ENCODE measurements at places on chromosomes 5 and 9.
A peak's percentile ranks its signal among the peaks of the same experiment; 100 is the strongest.

GRCh38 chr9:22041775-22042174 lies 32.7 kb upstream of the CDKN2B start:
- no peak for DNase-seq

DNA sequence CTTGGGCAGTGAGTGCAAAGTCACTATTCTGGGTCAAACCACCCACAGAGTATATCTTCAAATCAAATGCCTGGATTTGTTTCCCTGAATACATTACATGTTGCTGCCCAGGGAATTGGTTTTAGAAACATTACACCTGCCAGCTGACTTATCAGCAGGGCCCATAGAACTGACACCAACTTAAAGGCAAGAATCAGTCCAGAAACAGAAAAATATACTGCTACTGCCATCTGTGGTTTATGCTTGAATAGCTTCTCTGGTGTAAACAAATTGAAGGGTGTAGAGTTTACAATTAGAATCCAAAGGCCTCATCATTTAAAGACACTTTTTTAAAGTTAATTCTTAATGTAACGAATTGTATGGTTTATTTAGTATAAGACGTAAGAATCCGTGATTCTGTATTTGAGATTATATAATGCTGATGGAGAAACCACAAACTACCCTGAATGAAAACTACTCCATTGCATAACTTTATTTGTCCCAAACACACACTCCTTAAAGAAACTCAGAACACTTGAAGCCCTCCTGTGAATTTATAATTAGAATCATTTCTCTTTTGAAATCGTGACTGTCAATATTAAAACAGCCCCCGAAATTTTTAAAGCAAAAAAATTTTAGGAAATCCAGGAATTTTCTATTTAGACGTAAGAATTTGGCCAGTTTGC lies 6.2 kb downstream of the NR6A1 start:
- DNase-seq = no peak

DNA sequence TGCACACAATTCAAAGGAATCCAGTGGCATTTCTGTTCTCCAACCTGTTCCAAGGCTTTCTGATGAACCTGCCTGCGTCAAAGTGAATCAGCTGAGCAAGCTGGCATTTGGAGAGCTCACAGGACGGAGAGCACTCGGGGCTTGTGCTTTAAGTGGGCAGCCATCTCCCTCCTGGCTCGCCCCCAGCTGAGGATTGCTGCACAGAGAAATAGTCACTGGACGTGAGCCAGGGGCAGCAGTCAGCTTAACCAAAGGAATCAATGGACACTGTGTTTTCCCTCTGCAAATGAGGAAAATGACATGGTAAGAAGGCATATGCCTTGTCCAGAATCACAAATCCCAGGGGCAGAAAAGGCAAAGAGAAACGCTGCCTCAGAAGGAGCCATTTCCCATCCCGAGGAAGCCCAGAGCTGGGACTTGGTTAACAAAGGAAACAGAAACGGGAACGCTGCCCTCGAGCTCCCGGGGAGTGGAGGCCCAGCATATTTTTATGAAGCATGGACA lies 299.4 kb downstream of the ZSWIM6 start:
- peak; percentile 94 for DNase-seq

DNA sequence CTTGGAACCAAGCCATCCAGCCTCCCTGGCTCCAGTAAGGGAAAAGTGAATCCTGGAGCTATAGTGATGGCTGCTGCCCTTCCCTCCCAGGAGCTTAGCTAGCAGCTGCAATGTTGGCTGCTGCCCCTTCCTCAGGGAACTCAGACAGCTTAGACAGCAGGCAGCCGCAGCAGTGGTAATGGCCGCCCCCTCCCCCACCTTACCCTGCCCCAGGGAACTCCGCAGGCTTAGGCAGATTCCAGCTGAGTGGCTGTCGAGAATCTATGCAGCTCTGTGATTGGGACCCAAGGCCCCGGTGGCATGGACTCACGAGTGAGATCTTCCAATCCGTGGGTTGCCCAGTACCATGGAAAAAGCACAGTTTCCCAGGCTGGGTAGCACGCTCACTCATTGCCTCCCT lies 378.6 kb downstream of the NNT start:
- no peak for DNase-seq

DNA sequence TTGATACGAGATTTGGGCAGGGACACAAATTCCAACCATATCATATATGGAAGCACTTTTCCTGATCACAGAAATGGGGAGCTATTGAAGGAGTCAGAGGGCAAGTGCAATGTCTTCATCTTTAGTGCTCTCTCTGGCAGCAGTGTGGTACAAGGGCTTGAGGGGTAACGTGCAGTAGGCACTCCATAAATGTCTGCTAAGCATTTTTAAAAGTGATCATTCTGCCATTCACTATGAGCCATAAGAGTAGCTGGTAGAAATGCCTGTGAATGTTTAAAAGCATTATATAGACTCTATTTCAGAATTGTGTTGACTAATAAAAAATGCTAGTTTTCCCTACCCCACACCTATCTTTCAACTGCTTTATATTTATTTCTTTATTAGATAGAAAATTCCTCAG lies 61.1 kb upstream of the DHFR start:
- DNase-seq = no peak

- DNase-seq = no peak
Observed at GRCh38 chr9:104780796-104781395, 17.0 kb downstream of the NIPSNAP3B start.

- DNase-seq = no peak
Observed at GRCh38 chr9:26033336-26033735, 355.1 kb upstream of the TUSC1 start.

DNA sequence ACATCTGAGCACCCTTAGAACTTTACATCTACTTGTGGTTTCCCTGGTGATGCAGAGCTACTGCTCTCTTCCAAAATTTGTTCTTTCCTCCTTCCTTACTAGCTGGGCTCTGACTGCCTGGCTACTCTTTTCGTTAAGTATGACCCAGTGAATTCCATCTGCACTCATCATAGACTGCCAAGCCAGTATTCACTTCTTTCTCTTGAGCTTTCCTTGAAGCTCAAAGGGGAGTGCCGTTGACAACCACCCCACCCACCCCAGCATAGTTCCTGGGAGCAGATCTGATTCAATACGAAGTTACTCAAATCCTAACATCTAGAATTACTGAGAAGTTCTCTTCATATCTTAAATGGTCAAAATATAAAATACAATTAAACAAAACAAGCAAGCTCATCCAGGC lies 190.5 kb downstream of the ADAMTS12 start:
- DNase-seq = no peak

- DNase-seq = no peak
Observed at GRCh38 chr9:129617167-129617566, 3.7 kb downstream of the C9orf50 start.

DNA sequence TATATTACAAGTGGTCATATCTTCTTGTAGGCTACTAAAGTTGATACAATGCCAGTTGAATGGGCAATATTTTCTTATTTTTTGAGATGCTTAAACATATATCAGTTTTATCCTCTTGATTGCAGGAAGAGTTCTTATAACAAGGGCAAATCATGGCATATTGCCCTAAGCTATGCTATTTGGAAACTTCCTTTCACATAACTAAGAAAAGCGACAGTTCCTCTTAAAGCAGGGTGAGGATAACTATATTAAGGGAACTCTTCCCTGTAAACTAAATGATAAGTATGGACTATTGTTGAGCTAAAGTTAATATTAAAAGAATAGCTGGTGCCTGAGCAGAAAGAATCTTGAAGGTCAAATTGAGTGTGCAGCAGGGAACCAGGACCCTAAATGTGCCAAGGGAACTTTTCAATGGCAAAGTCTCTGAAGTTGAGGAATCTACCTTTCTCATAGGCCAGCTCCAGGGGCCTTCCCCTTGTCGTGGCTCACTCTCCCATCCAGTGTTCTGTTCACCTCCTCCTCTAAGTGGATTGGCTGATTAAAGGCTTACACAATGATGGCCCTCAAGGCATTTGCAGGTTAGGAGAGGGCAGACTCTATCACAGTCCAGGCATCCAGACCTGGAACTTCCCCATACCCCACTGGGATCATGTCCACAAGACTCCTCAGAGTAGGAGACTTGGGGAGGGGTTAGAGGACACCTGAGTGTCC lies 26.8 kb downstream of the FYB1 start:
- no peak for DNase-seq

DNA sequence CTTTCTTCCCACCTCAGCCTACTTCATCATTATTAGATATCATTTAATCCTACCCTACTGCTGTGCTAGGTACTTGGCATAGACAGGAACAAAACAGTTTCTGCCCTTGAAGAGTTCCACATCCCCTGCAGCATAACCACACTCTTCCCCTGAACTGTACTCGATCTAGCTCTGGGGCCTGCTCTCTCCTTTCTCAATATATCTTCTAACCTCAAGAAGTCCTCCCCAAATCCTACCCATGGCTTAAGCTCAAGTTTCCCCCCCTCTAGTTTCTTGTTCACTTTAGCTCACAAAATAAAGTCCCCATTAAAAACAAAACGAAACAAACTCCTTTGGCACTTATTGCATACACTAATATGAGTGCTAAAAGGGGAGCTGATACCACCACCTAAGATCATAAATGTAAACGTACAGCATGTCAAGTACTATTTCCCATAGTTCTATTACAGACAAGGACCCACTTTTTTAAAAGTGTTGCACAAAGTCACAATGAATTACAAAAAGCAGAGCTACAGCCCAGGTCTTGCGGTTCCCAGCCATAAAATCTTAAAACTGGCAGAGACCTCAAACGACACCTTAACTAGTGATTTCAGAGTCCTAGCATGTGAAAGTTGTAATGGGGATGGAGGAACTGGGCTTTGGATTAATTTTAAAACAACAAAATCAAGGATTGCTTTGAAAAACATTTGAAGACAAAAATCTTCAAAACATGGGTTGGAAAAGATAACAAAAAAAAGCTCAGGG lies 80.7 kb downstream of the PTPDC1 start:
- DNase-seq = no peak

- no peak for DNase-seq
Observed at GRCh38 chr5:99866740-99867139, 668.4 kb upstream of the FAM174A start.

GRCh38 chr5:149857499-149857898 lies 87.1 kb downstream of the PDE6A start:
- DNase-seq = no peak

DNA sequence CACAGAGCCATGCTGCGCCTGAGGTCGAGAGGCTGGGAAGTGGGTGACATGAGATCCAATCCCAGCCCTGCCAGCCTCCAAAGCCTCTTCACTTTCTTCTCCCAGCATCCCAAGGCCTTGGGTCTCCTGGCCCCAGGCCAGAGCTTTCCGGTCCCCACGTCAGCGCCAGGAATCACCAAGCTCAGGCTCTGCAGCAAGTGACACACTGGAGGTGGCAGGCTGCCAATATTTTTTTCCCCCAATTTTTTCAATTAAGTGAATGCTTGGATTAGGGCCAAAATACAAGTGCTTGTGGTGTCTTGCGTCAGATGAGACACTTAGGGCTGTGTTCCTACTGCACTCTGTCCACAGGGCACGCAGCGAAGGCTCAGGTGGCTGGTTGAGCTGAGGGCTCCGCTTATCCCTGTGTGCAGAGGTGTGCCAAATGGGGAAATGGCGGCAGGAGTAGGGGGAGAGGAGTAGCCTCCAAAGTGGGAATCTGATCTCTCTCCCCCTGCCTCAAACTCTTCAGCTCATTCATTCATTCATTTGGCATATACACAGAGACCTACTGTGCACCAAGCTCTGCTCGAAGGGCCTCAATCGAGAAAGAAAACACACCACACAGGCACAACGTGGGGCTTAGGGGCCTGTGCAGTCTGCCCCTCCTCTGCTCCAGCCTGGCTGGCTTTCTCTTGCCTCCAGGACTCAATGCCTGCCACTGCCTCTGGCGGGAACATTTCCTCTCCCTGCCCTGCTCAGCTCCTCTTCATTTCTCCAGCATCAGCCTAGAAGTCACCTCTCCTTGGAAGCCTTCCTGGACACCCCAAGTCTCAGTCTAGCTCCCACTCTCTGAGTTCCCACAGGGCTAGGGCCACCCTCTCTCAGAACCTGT lies 16.6 kb downstream of the SH3PXD2B start:
- DNase-seq = peak; percentile 74

DNA sequence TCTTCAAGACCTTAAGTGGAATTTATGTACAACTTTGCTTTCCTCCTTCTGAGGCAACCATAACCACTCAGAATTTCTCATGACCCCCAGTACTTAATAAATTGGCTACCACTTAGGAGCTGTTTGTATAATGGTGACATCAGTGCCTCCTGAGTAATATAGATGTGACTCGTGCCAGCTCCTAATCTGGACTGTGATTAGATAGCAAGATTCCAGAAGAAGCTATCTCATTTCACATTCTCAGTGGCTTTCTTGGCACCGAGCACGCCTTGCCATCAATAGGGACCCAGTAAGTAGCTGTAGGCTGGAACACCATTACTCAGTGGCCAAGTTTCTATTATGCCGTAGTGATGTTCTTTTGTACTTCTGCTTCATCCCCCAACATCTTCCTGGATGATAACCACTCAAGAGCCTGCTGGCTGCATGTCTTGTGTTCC lies 228.8 kb downstream of the CD180 start:
- no peak for DNase-seq

GRCh38 chr5:14407746-14408175 lies 173.8 kb upstream of the OTULINL start:
- DNase-seq = no peak

- DNase-seq = no peak
Observed at GRCh38 chr9:20562051-20562450, 60.2 kb downstream of the MLLT3 start.

DNA sequence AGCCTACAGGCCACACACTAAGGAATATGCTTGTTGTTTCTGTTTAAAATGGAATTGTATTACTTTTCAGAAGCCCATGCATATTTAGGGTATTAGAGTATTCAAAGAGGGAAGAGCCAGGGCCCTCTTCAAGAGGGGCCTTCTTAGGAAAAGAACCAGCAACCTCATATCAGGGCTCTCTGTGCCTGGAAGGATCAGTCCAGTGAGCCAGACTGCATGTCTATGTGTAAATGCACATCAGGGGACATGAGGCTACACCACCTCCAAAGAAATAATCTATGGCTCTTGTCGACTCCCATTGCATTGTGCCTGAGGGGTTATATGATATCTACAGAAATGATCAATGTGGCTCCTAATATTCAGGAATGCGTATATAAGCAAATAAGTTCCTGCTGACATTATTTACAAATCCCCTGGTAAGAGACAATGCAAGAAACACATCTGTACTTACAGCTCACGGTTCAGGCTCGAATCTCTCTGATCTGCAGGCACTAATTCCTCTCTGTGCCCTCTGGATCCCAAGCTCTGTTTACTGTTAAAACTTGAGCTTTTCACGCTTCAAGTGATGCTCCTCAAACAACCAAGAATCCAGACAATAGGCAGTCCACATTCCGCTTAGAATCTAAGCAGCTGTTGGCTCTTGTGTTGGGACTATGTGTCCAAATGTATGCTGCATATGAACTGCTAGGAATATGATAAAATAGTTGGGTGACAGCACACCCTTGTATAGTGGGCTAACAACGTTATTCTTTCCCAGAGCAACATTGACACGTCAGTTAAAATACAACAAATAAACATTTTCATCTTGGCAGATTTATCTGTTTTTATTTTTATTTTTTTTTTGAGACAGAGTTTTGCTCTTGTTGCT lies 150.2 kb upstream of the KLF9 start:
- DNase-seq = no peak

GRCh38 chr9:13705373-13705772 lies 425.9 kb upstream of the MPDZ start:
- DNase-seq = no peak

- DNase-seq = no peak
Observed at GRCh38 chr9:92385001-92385400, 19.4 kb downstream of the OGN start.

All from putamen (tissue), 1 donor.